COR-L47 (cell line): ENCODE measurements at places on chromosomes 1 and 21.

DNA sequence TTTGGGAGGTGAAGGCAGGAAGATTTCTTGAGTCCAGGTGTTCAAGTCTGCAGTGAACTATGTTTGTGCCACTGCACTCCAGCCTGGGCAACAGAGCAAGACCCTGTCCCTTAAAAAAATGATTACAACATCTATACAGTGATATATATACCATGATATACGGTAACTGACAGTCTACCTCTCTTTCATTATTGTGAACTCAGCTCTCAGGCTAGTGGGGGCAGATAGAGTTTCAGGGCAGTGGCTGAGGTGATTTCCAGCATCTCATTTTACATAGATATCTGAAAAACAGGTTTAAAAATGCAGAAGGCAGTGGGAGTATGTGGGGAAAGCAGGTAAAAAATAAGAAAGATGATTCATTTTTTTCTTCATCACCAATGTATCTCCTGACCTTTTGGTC, 8.1 kb upstream of the NTNG1 start:
- no peak for DNase-seq

- DNase-seq = no peak
Measured at GRCh38 chr21:23398726-23399125, 2208.6 kb downstream of the MRPL39 start.

DNA sequence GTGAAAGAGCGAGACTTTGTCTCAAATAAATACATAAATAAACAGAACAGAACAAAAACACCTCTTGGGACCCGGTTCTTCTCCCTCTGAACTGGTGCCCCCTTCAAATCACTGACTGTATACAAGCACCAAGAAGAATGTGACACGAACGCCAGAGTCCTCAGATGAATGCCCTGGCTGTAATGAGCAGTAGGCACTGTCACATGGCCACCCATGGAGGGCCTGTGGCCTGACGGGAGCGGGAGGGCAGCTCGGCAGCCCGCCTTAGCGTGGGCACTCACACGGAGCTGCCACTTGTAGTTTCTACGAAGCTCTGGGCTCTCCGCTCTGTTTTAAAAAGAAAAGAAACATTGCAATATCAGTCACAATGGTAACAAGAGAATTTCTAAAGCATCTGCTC, 146.0 kb downstream of the PEX14 start:
- no peak for DNase-seq

GRCh38 chr1:234696148-234696576, 86.2 kb upstream of the IRF2BP2 start:
- no peak for DNase-seq

DNA sequence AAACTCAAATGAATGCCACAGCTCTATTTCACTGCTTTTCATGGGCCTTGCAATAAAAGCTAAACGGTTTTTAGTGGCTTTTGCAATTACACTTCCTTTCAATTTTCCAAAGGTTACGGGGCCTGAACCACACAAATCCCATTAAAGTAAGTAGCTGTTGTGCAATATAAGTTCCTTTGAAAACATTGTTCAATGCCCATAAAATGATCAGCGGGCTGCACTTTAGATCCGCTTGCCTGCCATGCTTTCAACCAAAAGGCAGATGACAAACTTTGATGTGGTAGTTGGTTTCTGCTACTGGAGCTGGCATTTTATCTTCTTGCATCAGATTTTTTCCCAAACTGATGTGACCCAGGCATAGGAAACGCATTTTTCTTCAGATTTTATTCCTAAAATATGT, 50.2 kb downstream of the PRRX1 start:
- DNase-seq = no peak

GRCh38 chr1:153342178-153342577, 6.5 kb downstream of the PGLYRP4 start:
- DNase-seq = no peak

- DNase-seq = peak; percentile 2
Measured at GRCh38 chr1:65059930-65060538, 88.0 kb upstream of the AK4 start.

GRCh38 chr1:30707412-30708360, 15.7 kb downstream of the MATN1 start:
- peak; percentile 87 for DNase-seq

GRCh38 chr1:206699626-206700025, 14.9 kb downstream of the MAPKAPK2 start:
- no peak for DNase-seq

DNA sequence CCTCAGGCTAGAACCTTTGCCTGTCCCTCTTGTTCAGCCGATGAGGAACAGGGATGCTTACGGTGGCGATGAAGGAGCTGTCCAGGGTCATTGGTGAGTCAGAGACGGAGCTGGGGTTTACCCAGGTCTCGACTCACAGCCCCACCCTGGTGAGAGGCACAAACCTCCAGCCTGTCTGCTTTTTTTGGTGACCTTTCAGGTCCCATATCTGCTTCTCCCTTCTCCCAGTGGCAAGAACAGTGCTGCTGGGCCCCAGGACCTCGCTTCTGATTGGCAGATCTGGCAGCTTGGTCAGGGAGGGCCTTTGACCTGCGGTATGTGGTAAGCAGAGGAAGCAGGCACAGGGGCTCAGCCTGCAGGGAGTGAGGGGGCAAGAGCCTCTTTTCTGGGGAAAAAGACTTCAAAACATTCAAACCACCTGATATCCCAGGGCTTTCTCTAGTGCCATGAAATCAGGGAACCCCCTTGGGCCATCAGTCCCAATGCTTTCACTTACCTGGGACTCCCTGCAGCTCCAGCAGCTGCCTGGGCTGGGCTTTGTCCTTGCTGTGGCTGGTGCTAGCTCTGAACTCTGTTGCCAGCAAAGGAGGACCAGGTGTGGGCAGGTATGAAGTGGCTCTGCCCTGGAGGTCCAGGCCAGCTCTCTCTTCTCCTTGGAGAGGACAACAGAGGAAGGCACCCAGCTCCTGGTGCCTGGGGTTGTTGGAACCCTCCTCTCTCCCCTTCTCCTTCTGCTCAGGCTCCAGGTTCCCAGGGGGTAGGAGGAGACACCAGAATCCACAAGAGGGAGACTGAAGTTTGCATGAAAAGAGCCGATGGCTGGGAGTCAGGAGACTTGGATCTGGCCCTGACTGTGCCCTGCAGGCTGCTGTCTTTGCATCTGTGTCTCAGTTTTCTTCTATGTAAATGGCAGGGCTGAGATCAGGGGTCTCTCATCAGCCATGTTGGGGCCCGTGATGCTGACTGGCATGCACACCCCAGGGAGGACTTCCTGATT, 41.4 kb downstream of the TRIM62 start:
- DNase-seq = no peak

GRCh38 chr1:235931171-235931738, 64.5 kb upstream of the LYST start:
- no peak for DNase-seq

- no peak for DNase-seq
Measured at GRCh38 chr1:91650764-91651163, 150.1 kb downstream of the CDC7 start.

- no peak for DNase-seq
Measured at GRCh38 chr1:204174958-204175357, 8.8 kb upstream of the REN start.

DNA sequence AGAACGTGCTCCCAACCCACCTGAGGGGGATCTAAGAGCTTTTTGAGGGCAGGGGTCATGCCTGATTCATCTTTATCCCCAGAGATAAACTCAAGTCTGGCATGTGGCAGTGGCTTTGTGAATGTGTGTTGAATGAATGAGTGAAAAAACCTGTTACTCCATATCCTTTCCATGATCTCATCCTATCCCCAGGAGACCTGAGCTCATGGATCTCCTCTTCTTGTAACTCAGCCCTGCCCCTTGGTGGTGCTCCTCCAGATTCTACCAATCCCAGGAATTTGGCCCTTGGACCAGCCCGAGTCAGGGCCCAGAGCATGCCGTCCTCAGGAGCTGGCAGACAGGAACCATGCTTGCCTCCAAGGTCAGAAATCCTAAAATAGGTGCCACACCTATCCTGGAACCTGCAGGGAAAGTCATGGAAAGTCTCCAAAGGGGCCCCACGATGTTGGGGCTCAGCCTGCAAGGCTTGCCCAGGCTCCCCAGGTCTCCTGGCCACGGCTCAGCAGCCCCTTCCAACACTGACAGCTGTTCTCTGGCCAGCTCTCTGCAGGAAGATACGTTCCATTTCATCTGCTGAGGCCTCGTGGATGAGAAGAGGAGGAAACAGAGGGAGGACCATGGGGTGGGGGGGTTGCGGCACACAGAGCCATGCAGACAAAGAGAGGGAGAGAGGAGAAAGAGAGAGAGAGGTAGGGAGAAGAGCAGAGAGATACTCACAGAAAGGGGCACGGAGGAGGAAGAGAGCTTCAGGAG, 214.6 kb downstream of the TRABD2B start:
- DNase-seq = no peak

DNA sequence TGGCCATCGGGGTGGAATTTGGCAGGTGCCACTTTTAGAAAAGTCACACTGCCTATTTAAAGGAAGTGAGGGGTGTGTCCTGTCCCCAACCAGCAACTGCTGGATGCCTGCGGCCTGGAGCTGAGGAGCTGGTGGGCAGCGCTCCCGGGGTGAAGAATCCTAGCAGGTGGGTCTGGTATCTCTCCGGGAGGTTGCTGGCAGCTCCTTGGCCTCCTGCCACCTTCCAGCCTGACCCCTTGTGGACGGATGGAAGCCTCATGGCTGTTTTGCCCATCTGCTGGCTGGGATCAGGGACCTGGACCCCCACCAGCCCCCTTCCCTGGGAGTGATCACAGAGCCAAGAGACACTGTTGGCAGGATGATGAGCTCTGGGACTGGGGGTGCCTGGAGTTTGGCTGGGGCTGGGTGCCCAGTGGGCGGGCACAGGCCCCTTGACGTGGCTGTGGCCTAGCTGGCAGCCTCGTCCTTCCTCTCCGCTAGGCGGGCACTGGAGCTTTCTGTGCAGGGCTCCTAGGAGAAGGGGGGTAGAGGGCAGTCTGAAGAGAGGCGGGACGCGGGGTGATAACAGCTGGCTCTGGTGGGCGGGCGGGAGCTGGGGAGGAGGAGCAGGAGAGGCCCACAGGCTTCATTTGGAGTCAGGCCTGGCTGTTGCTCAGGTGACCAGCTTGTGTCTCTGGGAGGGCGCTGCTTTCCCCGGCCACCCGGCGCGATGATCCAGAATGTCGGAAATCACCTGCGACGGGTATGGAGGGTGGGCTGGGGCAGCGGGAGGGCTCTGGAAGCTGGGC, at the start of gene ACOT11:
ACOT11 (plus strand) TSS at position 628 of the 788 bp plus-strand sequence; CDS start at position 710, 82 bp downstream.
- DNase-seq = peak; percentile 96

- peak; percentile 89 for DNase-seq
Measured at GRCh38 chr1:188170411-188170810, 1341.7 kb downstream of the PLA2G4A start.

GRCh38 chr1:65179148-65179547, 31.1 kb downstream of the AK4 start:
- DNase-seq = no peak

- DNase-seq = no peak
Measured at GRCh38 chr1:23554127-23554480, 5.2 kb downstream of the ID3 start.

GRCh38 chr1:2271211-2271721, 43.1 kb downstream of the SKI start:
- no peak for DNase-seq

- DNase-seq = no peak
Measured at GRCh38 chr1:45503462-45504360, 3.6 kb downstream of the MMACHC start.

GRCh38 chr1:244664353-244664752, 11.4 kb downstream of the DESI2 start:
- no peak for DNase-seq

- no peak for DNase-seq
Measured at GRCh38 chr1:89356658-89357400, 7.0 kb upstream of the GBP6 start.

GRCh38 chr1:107286125-107286524, 145.3 kb downstream of the NTNG1 start:
- DNase-seq = no peak

DNA sequence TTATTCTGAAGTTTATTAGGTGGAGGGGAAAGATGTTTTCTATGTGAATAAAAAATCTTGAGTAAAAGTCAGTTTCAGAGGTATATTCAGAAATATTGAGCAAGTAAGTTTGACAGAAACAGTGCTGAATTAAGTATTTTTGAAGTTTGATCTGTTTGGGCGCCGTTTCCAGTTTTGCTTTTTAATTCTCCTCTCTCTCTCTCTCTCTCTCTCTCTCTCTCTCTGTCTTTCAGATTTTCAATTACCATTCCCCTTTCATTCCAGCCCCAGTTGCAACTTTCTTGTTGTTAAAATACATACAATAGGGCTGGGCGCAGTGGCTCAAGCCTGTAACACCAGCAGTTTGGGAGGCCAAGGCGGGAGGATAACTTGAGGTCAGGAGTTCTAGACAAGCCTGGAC, 24.0 kb downstream of the ADGRL2 start:
- no peak for DNase-seq

GRCh38 chr1:225998560-225999226, 450 bp downstream of the SDE2 start:
- DNase-seq = no peak

GRCh38 chr1:238589843-238590435, 699.2 kb upstream of the ZP4 start:
- no peak for DNase-seq

DNA sequence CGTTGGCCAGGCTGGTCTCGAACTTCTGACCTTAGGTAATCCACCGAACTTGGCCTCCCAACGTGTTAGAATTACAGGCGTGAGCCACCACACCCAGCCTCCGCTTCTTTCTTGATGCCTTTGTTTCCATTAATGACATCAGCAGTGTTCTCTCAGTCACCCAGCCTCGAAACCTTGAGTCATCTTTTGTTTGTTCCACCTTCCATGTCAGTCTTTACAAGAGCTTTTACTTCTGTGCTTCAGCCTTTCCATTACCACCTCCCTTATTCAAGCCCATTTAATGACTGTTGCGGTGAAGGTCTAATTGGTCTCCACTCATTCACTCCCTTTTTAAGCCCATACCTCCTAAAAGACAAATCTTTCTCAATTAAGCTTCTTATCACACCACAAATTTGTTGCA, 146.6 kb upstream of the ADGRL2 start:
- no peak for DNase-seq

- no peak for DNase-seq
Measured at GRCh38 chr1:64545118-64545843, 75.4 kb downstream of the CACHD1 start.

GRCh38 chr1:112458756-112459155, 50.0 kb upstream of the WNT2B start:
- DNase-seq = no peak

DNA sequence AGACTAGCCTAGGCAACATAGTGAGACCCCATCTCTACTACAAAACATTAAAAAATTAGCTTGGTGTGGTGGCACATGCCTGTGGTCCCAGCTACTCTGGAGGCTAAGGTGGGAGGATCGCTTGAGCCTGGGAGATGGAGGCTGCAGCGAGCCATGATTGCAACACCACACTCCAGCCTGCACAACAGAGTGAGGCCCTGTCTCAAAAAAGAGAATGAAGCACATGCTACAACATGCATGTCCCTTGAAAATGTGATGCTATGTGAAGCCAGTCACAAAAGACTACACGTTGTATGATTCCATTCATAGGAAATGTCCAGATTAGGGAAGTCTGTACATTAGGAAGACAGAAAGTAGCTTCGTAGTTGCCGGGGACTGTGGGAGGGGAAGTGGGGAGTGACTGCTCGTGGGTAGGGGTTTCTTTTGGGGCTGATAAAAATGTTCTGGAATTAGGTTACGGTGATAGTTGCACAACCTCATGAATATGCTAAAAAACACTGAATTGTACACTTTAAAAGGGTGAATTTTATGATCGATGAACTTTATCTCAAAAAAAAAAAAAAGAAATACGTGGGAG, 202.1 kb downstream of the KAZN start:
- no peak for DNase-seq
